ENCODE measurements at places on chromosomes 12 and 14.

DNA sequence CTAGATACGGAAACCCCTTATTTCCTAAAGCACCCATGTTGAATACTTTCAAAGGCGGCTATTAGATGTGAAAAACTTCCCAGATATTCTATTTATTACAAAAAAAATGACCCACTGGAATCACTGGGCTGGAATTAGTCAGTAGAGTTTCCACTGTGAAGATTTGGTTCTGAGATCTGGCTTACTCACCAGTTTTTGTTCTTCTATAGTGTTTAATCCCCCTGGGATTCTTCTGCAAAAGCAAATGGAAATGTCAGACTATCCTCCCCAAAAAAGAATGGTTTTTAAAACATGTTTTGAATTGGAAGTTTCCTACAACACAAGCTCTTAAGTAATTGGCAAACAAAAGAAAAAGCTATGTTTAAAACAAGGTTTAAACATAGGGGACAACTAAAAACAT, 166.4 kb downstream of the STXBP6 start:
- no peak for DNase-seq

- no peak for DNase-seq
These were observed 23.5 kb upstream of the NEDD1 start for GRCh38 chr12:96883571-96883970.

GRCh38 chr14:105107351-105107750, 42.1 kb upstream of the GPR132 start:
- DNase-seq, result no peak

- no peak for DNase-seq
These were observed 15.7 kb upstream of the KLRF1 start for GRCh38 chr12:9811621-9812020.

- no peak for DNase-seq
These were observed 175.3 kb downstream of the PRKD1 start for GRCh38 chr14:29752221-29752923.

DNA sequence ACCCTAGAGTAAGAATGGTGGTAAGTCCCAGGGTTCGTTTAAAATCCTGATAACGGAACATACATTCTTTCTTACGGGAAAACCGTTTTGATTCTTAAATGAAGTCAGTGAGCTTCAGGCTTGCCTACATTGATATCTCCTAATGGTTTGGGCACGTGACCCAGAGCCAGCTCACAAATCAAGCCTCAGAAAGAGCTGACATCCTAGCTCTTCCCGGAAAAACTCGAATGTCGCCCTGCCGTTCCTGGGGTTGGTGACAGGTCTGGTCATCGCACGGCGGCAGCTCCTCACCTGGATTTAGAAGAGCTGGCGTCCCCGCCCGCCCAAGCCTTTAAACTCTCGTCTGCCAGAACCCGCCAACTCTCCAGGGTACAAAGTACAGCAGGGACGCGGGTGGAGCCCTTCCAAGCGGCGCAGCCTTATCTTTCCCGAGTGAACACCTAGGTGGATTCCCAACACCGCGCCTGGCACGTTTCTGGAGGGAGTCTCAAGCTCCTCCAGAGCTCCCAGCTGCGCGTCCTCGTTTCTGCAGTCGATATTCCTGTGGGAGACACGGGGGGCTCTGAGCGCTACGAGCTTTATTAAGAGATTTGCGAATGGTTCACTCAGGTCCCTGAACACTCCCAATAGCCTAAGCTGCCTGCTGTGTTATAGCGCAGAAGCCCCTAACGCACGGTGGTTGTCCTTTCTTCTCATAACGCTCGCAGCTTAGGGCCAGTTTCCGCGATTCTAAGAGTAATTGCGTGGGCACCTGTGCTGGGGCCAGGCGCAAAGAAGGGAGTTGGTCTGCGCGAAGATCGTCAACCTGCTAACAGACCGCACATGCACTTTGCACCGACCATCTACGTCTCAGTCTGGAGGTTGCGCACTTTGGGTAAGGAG, at the start of gene SSTR1:
TSS of gene SSTR1 (plus strand) at position 169 of the 882 bp plus-strand sequence. CDS start 1,486 bp downstream, outside the sequence.
- no peak for DNase-seq

DNA sequence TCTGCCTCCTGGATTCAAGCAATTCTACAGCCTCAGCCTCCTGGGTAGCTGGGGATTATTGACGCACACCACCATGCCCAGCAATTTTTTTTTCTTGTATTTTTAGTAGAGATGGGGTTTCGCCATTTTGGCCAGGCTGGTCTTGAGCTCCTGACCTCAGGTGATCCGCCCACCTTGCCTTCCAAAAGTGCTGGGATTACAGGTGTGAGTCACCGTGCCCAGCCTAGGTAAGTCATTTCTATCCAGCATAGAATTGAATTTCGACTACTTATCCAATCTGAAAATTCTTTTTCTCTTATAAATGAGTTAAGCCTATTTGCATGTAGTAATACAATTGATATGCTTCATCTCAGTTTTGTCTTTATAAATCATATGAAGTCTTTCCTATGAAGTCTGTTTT, 12.9 kb upstream of the NOPCHAP1 start:
- DNase-seq, result no peak

GRCh38 chr12:123469978-123470377, 12.0 kb downstream of the SNRNP35 start:
- DNase-seq, result no peak

- DNase-seq, result no peak
These were observed 460.1 kb downstream of the NAV3 start for GRCh38 chr12:78290606-78291345.

GRCh38 chr12:27578689-27579372, 54.8 kb downstream of the PPFIBP1 start:
- DNase-seq, result no peak

- DNase-seq, result no peak
These were observed 8.3 kb downstream of the TNFRSF1A start for GRCh38 chr12:6333566-6333965.

DNA sequence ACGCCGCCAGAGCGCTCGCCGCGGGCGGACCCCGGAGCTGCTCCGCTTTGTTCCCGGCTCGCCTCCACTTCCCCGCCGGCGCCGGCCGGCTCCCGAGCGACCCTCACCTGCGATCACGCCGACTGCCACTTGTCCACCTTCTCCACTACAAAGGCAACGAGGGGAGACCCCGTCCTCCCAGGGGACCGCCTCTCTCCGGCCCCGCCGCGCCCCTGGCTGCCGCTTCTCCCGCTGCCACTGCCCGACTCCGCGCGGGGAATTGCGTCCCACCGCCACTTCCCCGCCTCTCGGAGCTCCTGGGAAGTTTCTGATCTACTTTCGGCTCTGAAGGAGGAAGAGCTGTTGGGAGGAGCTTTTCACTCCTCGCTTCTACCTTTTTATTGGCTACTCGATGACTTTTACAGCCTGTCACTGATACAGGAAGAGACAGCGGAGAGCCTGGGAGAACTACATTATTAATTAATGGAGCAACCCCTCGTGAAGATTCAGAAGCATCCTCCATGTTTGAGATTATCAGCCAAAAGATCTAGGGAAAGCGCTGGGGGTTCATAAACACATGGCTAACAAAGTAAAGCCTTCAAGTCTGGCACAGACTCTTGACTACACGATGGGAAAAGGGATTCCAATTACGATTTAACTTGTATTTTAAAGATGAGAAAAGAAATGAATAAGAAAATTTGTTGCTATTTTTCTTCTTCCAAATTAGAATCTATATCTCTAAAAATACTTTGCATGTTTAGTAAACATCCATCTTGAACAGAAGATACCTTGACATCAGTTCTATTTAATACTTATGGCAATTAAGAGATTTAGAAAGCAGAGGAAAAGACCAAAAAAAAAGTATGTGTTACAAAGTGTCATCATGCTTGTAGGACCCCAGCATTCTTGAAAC, at the start of gene BAZ1A:
TSS of gene BAZ1A (minus strand) at position 330 of the 892 bp plus-strand sequence. CDS start 756 bp downstream, outside the sequence.
- peak; percentile 84 for DNase-seq

- no peak for DNase-seq
These were observed 46.8 kb downstream of the ACACB start for GRCh38 chr12:109163167-109163566.

DNA sequence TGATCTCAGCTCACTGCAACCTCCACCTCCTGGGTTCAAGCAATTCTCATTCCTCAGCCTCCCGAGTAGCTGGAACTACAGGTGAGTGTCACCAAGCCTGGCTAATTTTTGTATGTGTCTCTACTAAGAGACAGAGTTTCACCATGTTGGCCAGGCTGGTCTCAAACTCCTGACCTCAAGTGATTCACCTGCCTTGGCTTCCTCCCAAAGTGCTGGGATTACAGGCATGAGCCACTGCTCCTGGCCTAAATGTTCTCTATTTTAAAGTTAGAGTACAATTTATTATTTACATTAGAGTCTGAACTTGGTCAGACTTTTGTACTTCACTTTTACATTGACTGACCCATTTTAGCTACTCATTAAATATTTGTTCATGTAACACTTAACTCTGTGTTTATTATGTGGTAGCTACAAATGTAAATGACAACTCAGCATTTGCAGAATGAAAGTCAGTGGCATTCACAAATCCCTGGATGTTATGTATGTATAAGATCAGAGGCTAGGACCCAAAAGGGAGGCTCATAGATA, 409.6 kb downstream of the APAF1 start:
- no peak for DNase-seq

DNA sequence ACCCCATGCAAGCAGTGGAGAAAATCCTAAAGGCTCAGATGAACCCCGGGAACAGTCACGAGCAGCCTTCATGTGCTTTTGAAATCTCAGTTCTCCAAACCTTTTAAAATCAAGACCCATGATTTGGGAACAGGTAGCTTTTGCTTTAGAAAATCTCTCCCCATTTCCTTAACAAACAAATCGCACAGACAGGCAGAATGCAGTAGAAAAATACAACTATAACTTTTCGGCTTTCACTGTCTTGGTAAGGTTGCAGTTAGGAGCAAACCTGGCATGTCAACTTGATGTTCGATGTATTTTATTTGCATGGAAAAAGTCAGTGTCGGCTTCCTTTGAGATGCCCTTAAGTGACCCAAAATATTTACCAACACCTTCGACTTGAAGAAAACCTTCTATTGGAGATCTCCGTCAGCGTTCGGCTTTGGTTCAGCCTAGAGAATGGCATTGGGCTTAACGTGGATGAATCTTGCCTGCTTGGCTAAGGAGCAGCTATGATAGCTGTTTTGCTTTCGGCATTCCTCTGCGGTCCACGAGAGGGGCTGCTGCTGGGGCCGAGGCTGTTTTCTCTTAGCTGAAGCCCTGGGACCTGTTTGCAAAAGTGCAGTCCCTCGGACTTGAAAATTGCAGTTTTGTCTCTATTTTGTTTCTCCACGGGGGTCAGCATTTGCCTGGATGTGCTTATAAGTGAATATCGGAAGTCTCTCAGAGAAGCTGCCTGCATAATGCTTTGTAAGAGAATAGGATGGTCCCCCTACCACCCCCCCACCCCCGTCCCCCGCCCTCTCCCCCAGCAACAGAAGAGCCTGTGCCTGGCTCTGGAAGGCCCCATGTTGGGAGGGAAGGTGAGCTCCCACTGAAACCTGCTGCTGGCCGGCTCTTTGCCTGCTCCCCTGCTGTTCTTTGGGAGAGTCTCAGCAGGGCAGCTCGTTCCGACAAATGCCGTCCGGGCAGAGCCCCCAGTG, 122.8 kb downstream of the AACS start:
- no peak for DNase-seq

- no peak for DNase-seq
These were observed 104.3 kb upstream of the SLC35F4 start for GRCh38 chr14:57970175-57970574.

GRCh38 chr12:19431407-19432308, 7.6 kb upstream of the AEBP2 start:
- peak; percentile 31 for DNase-seq

DNA sequence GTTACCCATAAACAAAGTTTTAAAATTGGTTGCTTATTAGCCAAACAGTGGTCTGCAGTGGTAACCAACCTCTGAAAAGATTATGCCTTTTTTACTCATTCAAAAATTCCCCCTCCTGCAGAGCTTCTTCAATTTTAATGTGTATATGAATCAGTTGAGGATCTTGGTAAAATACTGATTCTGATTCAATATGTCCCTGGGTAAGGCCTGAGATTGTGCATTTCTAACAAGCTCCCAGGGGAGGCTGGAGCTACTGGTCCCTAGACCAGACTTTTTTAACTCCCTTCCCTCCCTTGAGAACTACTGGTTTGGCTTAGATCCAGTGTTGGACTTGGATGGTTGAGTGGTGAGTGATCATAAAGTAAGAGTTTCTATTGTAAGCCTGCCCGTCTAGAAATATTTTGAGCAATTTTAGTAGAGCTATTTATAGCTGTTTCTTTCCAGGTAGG, 90.2 kb downstream of the FUT8 start:
- peak; percentile 20 for DNase-seq

GRCh38 chr12:45687081-45688015, 42.2 kb upstream of the ARID2 start:
- no peak for DNase-seq

DNA sequence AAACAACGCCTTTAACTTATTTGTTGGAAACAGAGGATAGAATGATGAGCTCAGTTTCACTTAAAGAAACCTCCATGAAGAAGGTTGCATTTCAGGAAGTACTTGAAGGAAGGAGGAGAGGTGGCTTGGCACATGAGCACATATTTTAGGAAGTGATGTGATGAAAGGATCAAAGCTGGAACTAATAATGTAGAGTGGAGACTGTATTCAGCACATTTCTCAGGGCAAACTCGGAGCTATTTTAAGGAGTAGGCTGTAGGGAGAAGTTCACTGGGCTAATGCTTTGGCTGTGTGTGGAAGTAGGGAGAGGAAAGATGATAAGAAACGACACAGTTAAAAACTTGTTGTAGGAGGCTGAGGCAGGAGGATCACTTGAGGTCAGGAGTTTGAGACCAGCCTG, 272.8 kb downstream of the AKAP6 start:
- no peak for DNase-seq

DNA sequence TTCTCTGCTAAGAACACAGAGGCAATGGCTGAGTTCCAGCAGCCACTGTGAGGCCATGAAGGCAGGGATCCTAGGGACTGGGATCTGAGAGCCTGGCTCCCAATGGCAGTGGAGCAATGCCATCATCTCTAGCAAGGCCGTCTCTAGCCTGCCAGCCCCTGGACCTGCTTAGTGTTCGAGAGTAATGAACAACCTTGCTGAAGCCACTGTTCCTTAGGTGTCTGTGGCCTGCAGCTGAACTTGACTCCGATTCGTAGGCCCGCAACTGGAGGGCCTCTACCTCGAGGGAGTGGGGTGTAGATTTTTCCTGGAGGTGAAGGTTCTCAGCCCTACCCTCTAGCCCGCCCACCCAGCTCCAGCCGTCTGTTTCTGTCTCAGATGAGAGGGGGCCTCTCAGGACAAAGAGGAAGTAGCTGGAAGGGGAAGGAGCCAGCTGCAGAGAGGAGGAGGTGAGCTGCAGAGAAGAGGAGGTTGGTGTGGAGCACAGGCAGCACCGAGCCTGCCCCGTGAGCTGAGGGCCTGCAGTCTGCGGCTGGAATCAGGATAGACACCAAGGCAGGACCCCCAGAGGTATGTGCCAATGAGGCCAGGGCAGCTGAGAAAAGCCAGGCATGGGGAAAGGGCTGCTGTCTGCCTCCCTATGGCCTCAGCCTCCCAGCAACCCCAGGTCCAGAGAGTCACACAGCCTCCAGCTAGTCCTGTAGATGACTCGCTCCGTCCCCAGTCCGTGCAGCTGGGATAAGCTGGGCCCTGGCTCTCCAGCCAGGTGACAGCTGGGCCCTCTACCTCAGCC, at the start of gene PLD4:
TSS of gene PLD4 (plus strand) at position 459 of the 793 bp plus-strand sequence. CDS start 2,262 bp downstream, outside the sequence.
- DNase-seq, result no peak
